ENCODE measurements at places on chromosomes 7 and 10.

DNA sequence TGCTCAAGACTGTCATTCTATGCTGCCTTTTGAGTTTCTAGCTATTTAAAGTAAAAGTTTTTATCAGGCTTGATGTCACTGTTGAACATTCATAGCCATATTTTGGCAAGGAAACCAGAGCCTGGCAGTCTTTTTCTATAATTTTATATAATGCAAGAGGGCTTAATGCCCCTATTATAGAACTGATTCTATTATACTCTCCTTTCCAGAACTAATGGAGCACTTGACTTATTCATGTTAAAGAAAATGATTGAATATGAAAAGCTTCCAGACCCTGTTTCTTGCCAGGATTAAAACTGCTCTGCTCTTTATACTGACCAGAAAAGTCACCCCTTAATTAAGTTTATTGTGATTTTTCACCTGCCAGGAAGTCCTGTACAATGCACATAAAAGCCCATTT is 337.6 kb upstream of the CHRM2 start:
- no peak for DNase-seq

GRCh38 chr10:3420527-3421469 is 248.2 kb upstream of the PITRM1 start:
- no peak for DNase-seq

DNA sequence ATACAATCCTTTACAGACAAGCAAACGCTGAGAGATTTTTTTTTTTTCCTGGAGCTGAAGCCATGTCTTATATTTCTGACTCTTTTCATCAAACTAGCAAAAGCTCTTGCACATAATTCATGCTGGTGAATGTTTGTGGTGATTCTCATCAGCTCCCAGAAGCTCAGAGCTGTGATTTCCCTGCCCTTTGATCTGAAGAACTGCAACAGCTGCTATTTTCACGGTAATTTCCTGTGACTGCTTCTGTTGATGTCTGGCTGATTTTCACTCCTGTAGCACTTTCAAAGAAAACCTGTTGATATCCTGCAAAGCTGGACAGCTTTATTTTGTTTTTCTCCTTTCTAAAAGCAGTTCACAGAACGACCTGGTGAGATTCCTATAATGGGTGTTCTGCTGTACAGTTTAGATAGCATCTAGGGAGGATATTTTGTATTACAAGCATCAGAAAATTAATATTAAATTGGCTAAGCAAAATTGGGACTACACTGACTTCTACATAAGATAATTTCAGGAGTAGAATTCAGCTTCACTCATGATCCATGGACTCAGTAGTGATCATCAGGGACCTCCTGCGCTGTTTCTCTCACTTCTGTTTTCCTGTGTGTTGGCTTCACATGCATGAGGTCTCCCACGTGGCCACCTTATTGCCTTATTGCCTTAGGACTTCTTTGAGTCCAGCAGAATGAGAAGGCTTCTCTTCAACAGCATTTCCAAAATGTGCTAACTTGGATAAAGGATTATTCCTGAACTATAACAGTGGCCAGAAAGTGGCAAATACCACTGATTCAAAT is 1111.6 kb upstream of the SORCS1 start:
- DNase-seq = no peak

GRCh38 chr10:80544316-80544953 is 6.7 kb downstream of the SH2D4B start:
- no peak for DNase-seq

DNA sequence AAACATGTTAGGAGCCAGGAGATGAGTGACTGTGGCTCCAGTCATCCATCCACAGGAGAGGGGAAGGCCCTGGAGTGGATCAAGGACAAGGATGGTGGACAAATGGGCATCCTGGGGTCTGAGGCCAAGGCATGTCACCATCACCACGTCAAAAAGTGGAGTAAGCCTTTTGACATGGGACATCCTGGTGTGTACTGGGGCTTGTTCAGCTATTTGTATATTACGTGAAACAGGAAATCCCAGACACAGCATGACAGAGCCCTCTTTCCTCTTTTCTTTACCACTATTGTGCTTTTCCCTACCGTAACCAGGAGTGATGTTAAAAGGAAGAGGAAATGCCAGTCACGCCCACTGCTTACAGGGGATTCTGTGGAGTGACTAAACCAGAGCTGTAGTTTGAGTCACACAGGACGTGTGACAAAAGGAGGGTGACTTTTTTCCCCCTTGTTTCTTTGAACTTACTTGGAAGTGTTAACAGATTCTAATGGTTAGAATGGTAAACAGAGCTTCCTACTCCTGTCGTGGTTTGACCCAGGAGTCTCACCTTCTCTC is 15.4 kb downstream of the ACSL5 start:
- DNase-seq = no peak

Data from WTC11 (cell line).